Effector memory CD8-positive, alpha-beta T cell (primary cell): ENCODE measurements at places on chromosomes 6 and 20.
A peak's percentile ranks its signal among the peaks of the same experiment; 100 is the strongest.

- no peaks in the 10 kb centered on the region for H3K36me3 ChIP-seq
- no peak overlapping the region for H3K27ac ChIP-seq
- no peaks in the 10 kb centered on the region for H3K4me1 ChIP-seq
- no peak for DNase-seq
Measured at GRCh38 chr6:137777687-137778075, 89.4 kb upstream of the TNFAIP3 start.

- no peak for DNase-seq
- H3K4me3 ChIP-seq, result no peak overlapping the region
- H3K4me1 ChIP-seq, result no peaks in the 10 kb centered on the region
- H3K36me3 ChIP-seq, result no peaks in the 10 kb centered on the region
- peaks cover 5% of the 10 kb centered on the region for H3K27me3 ChIP-seq
Measured at GRCh38 chr20:58875541-58876134, 23.1 kb downstream of the GNAS start.

DNA sequence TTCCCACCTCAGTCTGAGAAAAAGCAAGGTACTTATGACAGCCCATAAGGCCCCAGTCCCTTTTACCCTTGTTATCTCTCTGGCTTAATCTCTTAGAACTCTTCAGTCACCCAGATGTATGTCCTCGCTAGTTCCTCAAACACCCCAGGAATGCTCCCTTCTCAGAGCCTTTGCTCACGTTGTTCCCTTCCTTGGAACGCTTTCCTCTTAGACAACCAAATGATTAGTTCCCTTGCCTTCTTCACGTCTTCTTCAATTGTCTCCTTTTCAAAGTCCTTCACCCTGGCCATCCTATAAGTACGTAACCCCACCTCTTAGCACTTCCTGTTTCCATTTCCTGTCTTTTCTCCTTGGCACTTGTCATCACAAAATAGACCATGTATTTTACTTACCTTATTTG lies 1.1 kb upstream of the APOBEC2 start:
- peaks cover 14% of the 10 kb centered on the region for H3K4me1 ChIP-seq
- peaks cover 7% of the 10 kb centered on the region for H3K36me3 ChIP-seq
- H3K27me3 ChIP-seq, result no peaks in the 10 kb centered on the region

- no peak overlapping the region for H3K27ac ChIP-seq
- no peaks in the 10 kb centered on the region for H3K27me3 ChIP-seq
- H3K4me3 ChIP-seq, result no peak overlapping the region
- no peak for DNase-seq
Measured at GRCh38 chr20:31788578-31788977, 30.6 kb upstream of the MYLK2 start.

GRCh38 chr6:27757307-27757706 lies 154.9 kb downstream of the OR2B2 start:
- no peaks in the 10 kb centered on the region for H3K27me3 ChIP-seq
- H3K4me1 ChIP-seq, result peaks cover 31% of the 10 kb centered on the region
- peak; percentile 30 for DNase-seq
- H3K36me3 ChIP-seq, result peaks cover 23% of the 10 kb centered on the region

- no peak overlapping the region for H3K27ac ChIP-seq
- H3K4me1 ChIP-seq, result no peaks in the 10 kb centered on the region
- DNase-seq, result no peak
- no peak overlapping the region for H3K4me3 ChIP-seq
Measured at GRCh38 chr6:77561768-77562314, 91.0 kb upstream of the MEI4 start.

GRCh38 chr6:89021629-89022028 lies 58.2 kb upstream of the RNGTT start:
- no peaks in the 10 kb centered on the region for H3K4me1 ChIP-seq
- no peak for DNase-seq
- H3K36me3 ChIP-seq, result no peaks in the 10 kb centered on the region
- H3K27me3 ChIP-seq, result no peaks in the 10 kb centered on the region
- H3K27ac ChIP-seq, result no peak overlapping the region

DNA sequence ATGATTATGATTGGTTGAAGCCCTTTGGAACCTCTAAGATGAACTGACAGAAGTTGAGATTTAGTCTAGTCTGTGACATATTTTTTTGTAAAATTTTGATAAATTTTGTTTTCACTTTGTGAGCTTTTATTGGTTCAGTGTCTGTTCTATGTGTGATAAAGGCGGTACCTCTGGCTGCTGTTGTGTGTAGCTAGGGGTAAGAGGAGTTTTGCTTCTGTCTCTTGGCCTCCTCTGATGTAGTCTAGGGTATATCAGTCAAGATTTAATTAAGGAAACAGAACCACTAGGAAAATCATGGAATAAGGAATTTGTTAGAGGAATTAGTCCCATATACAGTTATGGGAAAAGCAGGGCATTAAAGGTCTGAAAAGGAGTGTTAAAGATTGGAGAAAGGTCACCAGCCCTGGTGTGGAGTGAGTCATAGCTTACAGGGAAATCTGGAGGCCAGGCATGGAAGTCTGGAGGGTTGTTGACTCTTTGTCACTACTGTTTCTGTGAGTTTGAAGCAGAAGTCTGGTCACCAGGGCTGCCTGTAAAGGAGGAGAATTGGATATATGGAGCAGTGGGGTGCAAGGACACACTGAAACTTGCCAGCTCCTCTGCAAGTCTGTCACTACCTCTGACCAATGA lies 28.5 kb downstream of the CDC5L start:
- H3K27ac ChIP-seq, result no peak overlapping the region
- H3K4me1 ChIP-seq, result peaks cover 28% of the 10 kb centered on the region
- no peaks in the 10 kb centered on the region for H3K27me3 ChIP-seq
- peaks cover 67% of the 10 kb centered on the region for H3K36me3 ChIP-seq
- no peak for DNase-seq
- H3K4me3 ChIP-seq, result no peak overlapping the region

- no peak overlapping the region for H3K4me3 ChIP-seq
- no peaks in the 10 kb centered on the region for H3K36me3 ChIP-seq
- no peak for DNase-seq
- no peaks in the 10 kb centered on the region for H3K4me1 ChIP-seq
- H3K27me3 ChIP-seq, result no peaks in the 10 kb centered on the region
Measured at GRCh38 chr6:80143419-80143937, 37.0 kb downstream of the BCKDHB start.

GRCh38 chr6:10205120-10205519 lies 209.8 kb downstream of the TFAP2A start:
- H3K36me3 ChIP-seq, result no peaks in the 10 kb centered on the region
- no peak for DNase-seq
- no peaks in the 10 kb centered on the region for H3K27me3 ChIP-seq

DNA sequence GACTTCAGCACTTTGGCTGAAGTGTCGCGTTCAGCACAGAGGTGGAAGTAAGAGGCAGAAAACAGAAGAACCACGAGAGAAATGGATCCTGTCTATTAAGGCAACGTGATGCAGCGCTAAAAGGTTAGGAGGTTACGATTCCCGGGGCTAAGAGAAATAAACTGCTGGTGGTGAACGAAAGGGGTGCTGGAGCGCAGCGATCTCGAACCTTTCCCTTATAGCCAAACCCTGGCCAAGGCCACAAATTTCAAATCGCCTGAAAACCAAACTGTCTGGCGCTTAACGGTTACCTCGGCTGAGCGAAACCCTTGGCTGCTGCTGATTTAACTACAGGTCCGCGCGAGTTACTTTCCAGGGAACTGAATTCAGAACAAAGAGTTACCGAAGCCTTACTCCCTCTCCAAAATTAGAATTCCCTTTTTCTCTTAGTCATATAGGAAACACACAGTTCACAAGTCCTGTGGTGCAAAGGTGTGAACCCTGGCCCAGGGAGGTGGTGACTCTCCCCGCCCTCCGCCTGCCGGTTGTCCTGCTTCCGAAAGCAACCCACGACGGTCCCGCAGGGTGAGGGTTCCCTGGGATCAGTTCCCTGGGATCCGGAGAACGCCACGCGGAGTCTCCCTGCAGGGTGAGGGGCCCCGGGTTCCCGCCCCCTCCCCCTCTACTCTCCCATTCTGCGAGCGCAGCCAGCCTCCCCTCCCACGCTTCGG lies 1.3 kb upstream of the SLC35D3 start:
- peak overlapping the region; percentile 81 for H3K4me3 ChIP-seq
- H3K4me1 ChIP-seq, result peaks cover 24% of the 10 kb centered on the region
- peaks cover 69% of the 10 kb centered on the region for H3K27me3 ChIP-seq
- no peaks in the 10 kb centered on the region for H3K36me3 ChIP-seq
- peak; percentile 8 for DNase-seq

DNA sequence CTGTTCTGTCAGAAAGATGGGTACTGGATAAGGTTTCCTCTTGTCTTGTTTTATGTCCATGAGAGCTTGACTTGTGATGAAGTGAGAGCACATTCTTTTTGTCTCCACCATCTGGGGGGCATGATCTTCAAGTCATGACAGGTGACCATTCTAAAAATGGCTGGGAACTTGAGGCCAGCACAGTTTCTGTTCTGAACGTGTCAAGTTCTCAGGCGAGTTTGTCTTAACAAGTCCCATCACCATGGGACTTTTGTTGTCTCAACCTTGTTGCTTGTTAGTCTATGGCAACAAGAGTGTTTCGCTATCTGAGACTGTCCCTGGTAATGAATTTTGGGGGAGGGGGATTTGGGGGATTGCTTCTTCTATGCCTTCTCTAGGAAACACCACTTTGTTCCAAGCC lies 25.6 kb upstream of the ENPP4 start:
- no peaks in the 10 kb centered on the region for H3K27me3 ChIP-seq
- no peak overlapping the region for H3K4me3 ChIP-seq
- H3K36me3 ChIP-seq, result peaks cover 4% of the 10 kb centered on the region
- peaks cover 26% of the 10 kb centered on the region for H3K4me1 ChIP-seq
- no peak for DNase-seq
